Effector memory CD4-positive, alpha-beta T cell (primary cell): ENCODE measurements at places on chromosomes 2 and 18.

DNA sequence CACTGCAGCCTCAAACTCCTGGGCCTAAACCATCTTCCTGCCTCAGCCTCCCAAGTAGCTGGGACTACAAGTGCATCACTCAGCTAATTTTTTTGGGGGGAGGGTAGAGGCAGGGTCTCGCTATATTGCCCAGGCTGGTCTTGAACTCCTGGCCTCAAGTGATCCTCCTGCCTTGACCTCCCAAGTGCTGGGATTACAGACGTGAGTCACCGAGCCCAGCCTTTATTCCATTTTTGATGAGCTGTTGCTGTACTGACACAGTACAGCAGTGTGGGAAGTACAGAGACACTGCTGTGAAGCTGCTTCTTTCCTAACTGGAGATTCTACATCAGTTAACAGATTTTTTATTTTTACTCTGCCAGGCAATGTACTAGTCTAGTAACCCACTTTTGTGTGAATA lies 18.8 kb downstream of the PTRHD1 start:
- DNase-seq: no peak

DNA sequence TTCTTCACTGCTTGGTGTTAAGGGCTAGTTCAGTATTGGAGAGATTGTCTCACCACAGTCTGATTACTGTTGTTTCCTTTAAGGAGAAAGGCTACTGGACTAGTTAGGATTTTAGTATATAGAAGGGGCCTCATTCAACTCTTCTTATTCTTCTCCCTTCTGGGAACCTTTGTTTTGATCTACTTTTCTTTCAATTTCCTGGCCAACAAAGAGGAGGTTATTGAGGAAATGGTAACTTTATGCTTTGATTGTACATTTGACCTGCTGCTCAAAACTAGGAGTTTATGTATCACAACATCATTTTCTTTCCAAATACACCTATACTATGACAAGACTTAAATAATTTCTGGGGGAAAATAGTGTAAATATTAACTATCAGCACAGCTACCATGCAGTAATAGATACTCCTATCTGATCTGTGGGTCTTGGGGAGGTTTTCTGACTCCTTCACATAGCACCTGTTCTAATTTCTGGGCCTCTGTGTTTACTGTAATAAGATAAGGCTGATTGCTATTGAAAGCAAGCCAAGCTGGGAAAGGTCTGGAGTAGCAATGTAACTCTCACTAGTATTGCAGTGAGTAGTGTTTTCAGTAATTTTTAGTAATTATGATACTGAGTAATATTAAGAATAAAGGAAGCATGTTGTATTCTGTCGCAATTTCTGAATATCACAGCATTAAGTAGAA lies 395.3 kb downstream of the NUP35 start:
- no peak for DNase-seq

DNA sequence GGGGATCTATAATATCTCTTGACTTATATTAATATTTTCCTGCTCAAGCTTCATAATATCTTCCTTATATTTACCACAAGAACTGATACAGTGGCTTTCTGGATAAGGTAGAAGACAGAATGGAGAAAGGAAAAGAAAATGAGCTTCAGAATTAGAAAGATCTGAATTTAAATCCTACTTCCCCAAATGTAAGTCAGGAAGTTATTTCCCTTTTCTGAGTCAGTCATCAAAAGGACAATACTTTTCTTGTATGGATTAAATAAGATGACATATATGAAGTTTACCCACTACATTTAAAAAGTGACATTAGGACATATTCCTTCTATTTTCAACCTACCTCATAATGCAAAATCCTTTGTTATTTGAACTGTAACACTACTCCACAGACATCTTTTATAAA lies 19.0 kb downstream of the KRCC1 start:
- no peak for DNase-seq

DNA sequence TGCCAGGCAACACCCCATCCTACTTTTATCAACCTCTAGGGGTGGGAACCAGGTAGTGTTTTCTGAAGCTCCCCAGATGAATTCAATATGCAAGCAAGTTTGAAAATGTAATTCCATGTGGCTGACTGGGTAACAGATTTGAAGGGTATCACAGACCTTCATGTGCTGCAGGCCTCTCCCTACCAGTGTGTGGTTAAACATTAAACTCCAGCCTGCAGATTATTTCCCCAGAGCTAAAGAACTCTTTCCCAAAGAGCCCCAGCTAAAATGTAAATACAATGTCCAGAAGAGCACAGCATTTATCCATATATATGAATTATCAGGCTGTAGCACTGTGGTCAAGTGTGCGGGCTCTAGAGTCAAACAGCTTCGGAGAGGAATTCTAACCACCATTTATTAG lies 134.1 kb downstream of the MYO5B start:
- no peak for DNase-seq

GRCh38 chr2:237590272-237591140 lies at the start of gene RAB17:
TSS of gene RAB17 (minus strand) at chr2:237590734. CDS start at chr2:237586154, 4,580 bp downstream.
- no peak for DNase-seq

GRCh38 chr2:67646714-67647333 lies 249.7 kb downstream of the ETAA1 start:
- DNase-seq: no peak

- no peak for DNase-seq
Observed at GRCh38 chr2:199751492-199752120, 99.4 kb downstream of the FTCDNL1 start.

- DNase-seq: no peak
Observed at GRCh38 chr2:37992601-37993000, 67.5 kb downstream of the RMDN2 start.

DNA sequence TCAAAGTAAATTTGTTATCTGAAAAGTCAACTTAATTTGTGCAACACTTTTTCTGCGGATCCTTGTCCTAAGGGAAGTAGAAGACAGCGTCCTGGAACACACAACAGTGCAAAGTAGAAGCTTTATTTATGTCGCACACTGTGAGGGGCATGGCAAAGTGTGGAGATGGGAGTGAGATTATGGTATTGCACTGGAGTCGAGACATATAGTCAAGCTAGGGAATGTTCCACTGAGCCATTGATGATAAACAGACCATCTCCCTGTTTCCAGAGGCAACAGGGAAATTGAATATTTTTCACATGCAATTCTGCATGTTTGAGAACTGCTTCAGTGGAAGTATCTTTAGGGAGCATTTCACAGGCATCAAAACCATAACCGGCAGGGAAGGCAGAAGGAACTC lies 46.2 kb downstream of the LRRTM1 start:
- no peak for DNase-seq

- no peak for DNase-seq
Observed at GRCh38 chr2:48444404-48444803, 85.5 kb upstream of the STON1 start.

GRCh38 chr2:193556766-193557470 lies 1362.2 kb upstream of the TMEFF2 start:
- no peak for DNase-seq

DNA sequence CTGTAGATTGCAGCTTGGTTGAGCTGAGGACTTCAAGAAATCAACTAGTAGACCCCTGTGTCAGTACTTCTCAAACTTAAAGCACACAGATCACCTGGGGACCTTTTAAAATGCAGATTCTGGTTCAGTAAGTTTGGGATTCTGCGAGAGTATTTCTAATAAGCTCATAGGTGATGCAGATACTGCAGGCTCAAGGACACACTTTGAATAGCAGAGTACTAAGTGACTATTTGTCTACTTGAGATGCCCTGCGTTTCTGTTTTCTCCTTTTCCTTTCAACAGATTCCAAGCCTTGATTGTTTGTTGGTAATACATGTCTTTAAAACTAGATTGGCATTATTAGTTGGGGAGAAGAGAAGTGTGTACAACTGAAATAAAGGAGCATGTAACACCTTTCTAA lies 6.7 kb downstream of the MIB1 start:
- DNase-seq: no peak

GRCh38 chr2:181954538-181954883 lies 31.1 kb upstream of the PPP1R1C start:
- no peak for DNase-seq

DNA sequence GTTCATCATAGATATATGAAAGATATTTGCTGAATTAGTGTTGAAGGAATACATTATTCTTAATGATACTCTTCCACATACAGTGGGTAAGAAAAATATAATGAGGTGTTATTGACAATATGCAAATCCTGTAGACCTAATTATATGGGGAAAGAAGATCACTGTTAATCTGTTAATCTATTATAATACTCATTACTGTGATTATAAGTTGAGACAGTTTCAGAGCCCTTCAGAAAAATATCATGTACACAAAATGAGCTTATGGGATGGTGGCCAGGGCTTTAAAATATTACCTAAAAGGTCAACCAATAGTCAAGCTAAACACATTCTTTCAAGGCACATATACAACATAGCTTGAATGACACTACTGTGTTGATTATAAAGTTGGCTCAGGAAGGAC lies 163.5 kb downstream of the NOL4 start:
- DNase-seq: no peak

DNA sequence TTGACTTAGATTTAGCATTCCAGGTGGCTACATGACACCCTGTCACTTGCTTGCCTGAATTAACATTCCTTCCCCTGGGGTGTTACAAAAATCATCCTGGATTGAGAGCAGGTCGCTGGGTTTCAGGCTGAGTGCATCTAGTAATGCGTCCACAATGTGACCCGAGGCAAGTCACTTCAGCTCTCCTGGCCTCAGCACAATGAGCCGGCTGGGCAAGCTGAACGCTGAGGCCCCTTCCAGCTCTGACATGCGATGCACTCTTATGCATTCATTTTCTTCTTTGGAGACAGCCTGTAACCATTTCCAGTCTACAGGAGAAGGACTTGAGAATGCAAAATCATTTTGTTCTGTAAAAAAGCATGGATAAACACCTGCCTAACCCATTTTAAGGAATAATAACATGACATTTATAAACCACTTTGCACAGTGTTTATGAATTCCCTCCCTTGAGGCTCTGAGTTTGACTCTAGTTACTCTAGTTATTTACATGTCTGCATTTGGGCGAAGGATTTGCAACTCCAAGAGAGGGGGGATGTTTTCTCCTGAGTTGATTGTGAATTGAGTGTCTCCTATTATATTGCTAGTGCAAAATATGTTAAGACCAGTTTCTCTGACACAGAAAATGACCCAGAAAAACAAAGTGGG lies 63.0 kb upstream of the CPO start:
- DNase-seq: no peak

- no peak for DNase-seq
Observed at GRCh38 chr18:8426401-8426800, 182.8 kb upstream of the RAB12 start.

DNA sequence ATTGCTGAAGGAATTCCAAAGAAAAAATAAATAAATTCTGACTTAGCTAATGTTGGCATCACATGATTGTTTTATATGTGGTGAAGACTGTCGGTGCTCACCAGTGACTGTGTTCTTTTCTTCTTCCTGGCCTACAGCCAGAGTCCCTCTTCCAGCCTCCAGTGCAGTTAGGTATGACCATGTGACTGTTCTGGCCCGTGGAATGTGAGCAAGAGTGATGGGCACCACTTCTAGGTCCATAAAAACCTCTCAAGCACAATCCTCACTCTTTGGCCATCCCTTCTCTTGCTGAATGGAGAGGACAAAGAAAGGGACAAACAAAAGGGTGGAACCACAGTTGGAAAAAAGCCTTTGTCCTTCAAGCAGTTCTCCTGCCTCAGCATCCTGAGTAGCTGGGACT lies 39.0 kb upstream of the BMPR2 start:
- DNase-seq: no peak

- no peak for DNase-seq
Observed at GRCh38 chr2:30688956-30689401, 118.3 kb downstream of the CAPN13 start.

DNA sequence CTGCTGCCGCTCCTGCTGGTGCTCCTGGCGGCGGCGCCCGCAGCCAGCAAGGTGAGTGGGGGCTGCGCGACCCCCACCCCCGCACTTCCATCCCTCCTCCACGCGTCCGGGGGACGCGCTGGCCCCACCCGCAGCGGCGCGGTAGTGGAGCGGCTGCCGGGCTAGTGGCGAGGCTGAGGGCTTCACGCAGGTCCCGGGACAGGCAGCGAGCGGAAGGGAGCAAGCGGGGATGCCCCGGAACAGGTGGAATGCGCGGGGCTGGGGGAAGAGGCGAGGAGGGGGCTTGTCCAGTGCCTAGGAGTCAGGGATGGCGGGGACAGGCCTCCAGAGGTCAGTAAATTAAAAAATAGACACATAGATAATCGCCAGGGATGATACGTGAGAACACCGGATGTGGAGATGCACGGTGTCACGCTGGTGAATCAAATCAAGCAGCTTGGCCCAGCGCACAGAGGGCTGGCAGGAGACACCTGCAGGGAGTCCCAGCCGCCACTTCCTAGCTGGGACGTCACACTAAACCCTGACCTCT lies 403 bp downstream of the COL4A3 start:
- DNase-seq: no peak
